ENCODE measurements at places on chromosomes 11 and 22.

DNA sequence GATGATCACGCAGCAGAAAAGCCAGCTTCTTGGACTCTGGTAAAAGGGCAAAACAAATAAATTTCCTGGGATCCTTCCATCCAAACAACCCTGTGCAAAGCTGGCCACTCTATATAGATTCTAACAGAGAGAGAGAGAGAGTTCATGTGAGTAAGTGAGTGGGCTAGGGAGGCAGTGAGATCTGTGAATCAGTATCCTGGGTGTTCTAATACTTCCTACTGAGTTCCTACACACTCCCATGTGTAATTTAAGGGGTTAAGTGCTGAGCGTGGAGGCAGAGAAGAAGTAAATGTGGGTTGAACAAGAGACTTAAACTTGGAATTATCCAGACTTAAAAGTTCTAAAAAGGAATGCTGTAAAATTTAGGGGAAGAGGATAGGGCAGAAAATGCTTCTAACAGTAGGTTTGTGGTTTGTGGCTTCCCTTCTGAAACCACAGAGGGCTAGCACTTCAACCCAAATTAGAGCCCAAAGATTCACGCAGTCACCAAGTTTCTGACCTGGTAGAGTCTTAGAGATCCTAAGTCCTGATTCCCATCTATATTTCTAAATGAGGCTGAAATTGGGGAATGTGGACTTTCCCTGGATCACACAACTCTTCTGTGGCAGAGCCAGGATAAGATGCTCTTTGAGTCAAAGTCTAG, 413.9 kb downstream of the TENM4 start:
- no peak for DNase-seq

GRCh38 chr22:37669586-37669985, 5.8 kb upstream of the LGALS1 start:
- no peak for DNase-seq

- no peak for DNase-seq
These were observed 33.3 kb downstream of the ANO1 start for GRCh38 chr11:70111269-70112016.

DNA sequence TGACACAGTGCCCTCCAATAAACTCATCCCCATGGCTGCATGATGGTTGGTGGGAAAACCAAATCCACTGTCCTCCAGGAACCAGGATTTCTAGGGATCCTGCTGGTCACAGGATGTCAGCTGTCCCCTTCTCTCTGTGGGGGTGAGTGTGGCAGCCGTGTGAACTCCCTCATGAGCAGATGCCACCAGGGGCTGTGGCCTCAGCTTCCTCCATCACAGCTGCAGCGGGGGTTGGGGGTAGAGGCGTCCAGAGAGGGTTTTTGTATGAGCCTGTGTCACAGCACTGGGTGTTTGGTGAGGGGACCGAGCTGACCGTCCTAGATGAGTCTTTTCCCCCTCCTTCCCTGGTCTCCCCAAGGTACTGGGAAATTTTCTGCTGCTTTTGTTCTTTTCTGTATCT, 26.4 kb downstream of the IGLL5 start:
- DNase-seq: no peak

DNA sequence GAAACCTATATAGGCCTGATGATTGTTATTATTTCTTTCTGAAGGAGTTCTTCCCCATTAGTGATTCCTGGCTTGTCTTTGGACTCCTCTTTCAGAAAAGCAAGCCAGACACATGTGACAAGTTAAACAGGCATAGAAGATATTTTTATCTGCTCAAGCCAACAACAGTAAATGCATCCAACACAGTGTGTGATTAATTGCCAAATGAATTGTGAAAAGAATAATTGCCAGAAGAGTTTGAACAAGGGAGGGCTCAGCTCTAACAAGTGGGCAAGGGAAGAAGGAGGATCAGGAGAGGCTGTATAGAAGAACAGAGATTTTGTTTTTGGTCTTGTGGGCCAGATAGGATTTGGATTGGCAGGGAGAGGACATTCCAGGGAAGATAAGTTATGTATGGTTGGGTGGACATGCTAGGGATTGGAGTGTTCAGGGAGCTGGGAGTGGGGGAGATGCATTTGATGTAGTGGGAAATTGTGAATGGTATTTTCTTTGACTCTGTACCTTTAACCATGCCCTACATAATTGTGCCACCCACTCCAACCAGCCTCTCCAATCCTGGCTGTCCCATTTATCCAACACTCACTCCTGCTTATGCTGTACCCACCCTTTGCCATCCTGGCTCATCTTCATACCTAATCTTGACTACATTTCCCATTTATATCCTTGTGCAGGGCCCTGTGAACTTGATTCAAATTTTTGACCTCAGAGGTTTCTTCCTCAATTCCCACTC, 172.8 kb downstream of the RRAS2 start:
- no peak for DNase-seq

- no peak for DNase-seq
These were observed 143.5 kb downstream of the NXPE2 start for GRCh38 chr11:114821621-114822412.

DNA sequence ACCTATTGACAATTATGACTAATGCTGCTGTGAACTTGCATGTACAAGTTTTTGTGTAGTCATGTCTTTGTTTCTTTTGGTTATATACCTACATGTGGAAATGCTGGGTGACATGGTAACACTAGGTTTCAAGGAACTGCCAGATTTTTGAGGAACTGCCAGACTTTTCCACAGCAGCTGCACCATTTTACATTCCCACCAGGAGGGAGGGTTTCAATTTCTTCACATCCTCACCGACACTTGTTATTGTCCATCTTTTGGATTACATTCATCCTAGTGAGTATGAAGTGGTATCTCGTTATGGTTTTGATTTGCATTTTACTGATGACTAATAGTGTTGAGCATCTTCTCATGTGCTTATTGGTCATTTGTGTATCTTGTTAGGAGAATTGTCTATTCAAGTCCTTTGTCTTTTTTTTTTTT, 13.3 kb downstream of the CLDN5 start:
- no peak for DNase-seq

DNA sequence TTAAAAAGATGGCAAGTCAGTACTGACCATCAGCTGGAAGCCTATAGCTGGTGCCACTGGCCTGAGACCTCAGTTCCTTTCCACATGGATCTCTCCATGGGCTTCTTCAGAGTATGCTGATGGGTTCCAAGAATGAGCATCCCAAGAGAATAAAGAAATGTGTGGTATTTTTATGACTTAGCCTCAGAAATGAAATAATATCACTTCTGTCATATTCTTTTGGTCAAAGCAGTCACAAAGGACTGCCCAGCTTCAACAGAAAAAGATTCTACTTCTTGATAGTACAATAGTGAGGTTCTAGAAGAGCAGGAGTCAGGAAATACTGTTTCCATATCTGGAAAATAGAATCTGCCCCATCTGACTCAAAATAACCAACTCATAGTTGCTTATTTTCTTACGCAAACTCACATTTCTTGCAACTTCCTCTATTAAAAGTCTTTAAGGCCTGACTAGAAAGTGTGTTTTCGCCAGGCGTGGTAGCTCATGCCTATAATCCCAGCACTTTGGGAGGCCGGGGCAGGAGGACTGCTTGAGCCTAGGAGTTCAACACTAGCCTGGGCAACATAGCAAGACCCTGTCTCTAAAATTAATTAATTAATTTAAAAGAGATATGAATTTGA, 116.9 kb downstream of the SIK3 start:
- no peak for DNase-seq

GRCh38 chr11:84671325-84671999, 955.7 kb downstream of the DLG2 start:
- DNase-seq: no peak

All from NCI-H1105 (cell line).